ENCODE measurements at places on chromosomes 3 and 15.

GRCh38 chr15:90154861-90155626 lies 46.1 kb upstream of the SEMA4B start:
- peak; percentile 72 for DNase-seq

DNA sequence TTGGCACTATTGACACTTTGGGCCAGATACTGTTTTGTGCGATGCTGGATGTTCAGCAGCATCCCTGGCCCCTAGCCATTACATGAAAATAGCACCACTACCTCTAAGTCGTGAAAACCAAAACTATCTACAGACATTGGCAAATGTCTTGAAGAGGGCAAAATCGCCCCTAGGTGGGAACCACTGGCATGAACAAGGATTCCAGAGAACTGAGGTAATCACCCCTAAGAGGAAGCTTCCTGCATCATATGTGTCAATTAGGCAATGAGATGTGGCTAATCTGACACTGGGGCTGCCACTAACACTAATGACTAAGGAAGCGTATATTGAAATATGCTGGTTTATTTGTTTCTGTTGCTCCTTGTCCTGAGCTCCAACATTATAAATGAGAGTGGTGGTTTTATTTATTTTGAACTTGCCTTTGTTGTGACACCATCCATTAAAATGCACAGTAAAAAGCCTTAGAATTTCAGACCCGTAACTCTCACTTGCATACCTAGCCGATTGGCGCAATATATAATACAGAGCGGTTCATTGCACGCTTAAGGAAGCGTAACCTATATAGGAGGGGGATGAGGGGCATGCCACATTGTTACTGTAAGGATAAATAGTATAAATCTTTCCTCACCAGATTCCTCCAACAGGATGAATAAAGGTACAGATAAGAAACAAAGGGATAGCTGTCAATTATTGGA lies 299.8 kb upstream of the CNTN4 start:
- no peak for DNase-seq

DNA sequence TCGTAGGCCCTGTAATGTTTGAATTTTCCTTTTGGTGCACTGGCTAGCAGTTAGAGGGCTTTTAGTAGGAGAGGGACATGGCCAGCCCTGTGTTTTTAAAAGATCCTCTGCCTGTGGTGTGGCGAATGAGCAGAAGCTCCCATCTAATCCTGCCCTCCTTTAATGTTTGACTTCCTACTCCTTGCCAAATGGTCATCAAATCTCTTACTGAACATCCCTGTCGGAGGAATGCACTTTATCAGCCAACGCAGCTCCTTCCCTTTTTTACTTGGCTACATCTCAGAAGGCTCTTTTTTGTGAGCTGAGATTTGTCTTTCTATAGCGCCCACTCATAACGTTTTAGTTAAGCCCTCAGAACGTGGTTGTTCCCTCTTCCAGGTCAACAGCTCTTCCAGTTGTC lies 44.8 kb downstream of the MAP2K5 start:
- no peak for DNase-seq

DNA sequence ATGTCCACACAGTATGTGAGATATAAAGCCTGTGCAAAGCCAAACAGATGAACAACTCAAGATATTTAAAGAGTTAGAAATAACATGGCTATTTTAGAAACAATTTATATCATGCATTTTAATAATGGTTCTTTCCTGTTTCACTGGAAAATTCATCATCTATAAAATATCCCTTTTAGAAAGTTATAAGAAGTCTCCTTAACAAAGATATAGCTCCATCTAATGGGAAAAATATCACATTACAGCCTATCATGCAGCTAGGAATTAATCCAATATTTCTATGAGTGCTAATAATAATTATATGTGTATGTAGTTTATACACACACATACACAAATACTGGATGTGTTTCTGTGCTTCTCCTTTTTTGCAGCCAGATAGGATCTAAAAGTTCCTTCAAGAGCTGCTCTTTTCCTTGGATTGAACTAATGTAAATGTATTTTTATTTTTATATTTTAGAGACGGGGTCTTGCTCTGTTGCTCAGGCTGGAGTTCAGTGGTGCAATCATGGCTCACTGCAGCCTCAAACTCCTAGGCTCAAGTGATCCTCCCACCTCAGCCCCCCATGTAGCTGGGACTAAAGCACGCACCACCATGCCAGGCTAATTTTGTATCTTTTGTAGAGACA lies 21.6 kb downstream of the RPL22L1 start:
- no peak for DNase-seq

DNA sequence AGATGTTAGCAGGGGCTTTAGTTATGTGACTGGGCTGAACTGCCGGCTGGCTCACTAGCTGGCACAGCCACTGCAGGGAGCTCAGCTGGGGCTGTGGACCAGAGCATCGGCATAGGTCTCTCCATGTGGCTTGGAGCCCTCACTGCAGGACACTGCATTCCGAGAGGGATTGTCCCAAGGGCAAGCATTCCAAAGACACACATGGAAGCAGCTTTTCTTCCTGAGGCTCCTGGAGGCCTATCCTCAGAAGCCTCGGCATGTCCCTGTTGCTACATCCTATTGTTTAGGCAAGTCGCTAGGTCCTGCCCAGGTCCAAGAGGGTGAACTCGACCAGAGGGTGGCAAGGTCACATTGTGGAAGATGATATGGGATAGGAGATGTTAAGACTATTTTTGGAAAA lies 209.8 kb downstream of the PLCL2 start:
- no peak for DNase-seq

GRCh38 chr3:160739079-160739478 lies 17.0 kb upstream of the PPM1L start:
- no peak for DNase-seq

GRCh38 chr15:47718497-47719437 lies 1.5 kb downstream of the SEMA6D start:
- no peak for DNase-seq
